Activated naive CD4-positive, alpha-beta T cell (primary cell): ENCODE measurements at places on chromosomes 7 and 10.

DNA sequence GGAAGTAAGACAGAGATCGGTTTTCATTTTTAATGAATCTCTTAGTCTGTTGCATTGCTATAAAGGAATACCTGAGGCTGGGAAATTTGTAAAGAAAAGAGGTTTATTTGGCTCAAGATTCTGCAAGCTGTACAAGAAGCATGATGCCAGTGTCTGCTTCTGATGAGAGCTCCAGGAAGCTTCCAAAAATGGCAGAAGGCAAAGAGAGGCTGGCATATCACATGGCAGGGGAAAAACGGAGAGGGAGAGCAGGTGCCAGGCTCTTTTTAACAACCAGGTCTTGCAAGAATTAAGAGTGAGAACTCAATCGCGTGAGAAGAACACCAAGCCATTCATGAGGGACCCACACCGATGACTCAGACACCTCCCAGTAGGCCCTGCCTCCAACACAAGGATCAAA lies 125.0 kb upstream of the THSD7A start:
- no peak for DNase-seq

GRCh38 chr10:9243941-9244411 lies 1189.5 kb downstream of the GATA3 start:
- no peak for DNase-seq

- no peak for DNase-seq
Observed at GRCh38 chr7:74360008-74360407, 70.8 kb downstream of the CLIP2 start.

- no peak for DNase-seq
Observed at GRCh38 chr10:13402021-13402420, 53.9 kb upstream of the SEPHS1 start.

DNA sequence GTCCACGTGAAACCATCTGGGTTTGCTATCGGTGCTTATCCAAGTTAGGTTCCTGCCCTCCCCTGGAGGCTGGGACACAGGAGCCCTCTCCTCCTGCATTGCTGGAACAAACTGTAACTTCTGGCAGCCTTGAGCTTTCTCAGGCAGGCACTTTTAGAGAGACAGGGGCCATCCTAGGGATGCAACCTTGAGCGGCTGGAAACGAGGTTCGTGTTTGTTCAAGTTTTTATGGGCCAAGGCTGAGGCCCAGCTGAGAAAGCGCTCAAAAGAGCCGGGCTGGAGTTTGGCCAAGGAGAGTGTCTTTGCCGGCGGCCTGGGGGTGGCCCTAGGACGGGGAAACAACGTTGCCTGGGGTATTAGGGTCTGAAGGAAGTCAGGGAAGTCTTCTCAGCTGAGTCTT lies 5.5 kb upstream of the MMD2 start:
- DNase-seq = no peak

GRCh38 chr7:33334349-33334748 lies 205.0 kb downstream of the BBS9 start:
- no peak for DNase-seq

DNA sequence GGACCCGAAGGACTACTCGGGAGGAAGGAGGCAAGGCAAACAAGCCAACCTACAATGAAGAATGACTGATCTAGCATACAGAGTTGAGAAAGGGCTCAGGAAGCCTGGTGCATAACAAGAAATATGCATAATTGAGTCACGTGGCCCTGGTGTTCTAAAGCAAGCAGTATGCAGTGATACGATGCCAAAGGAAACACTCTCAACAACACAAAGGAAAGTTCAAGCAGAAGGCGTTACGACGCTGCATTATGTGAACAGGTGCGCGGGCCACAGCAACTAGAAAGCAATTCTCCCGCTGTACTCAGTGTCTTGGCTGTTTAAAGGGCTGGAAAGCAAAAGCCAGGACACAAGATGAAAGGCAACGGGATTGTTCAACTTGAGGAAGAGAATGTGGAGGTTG lies 100.8 kb downstream of the PRTFDC1 start:
- no peak for DNase-seq

DNA sequence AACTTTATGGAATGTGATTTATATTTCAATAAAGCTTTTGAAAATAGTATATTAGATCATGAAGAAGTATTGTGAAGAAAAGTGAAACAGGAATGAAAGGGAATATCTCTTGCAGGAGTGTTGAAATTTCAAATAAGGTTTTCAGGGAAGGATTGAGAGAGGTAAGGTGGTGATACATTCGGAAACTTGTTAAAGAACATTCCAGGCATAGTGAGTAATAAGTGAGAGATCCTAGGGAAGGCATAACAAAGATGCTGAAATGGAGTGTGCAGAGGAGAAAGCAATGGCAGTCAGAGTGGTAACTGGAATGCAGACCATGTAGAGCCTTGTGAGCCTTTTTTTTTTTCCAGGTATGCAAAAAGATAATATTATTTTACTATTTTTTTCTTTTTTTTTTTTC lies 4.1 kb downstream of the OR9A4 start:
- no peak for DNase-seq

- no peak for DNase-seq
Observed at GRCh38 chr7:100091411-100092181, 2.8 kb downstream of the COPS6 start.

GRCh38 chr7:23467291-23467805 lies 2.9 kb downstream of the IGF2BP3 start:
- no peak for DNase-seq

GRCh38 chr7:122802301-122802751 lies 83.9 kb downstream of the CADPS2 start:
- no peak for DNase-seq

DNA sequence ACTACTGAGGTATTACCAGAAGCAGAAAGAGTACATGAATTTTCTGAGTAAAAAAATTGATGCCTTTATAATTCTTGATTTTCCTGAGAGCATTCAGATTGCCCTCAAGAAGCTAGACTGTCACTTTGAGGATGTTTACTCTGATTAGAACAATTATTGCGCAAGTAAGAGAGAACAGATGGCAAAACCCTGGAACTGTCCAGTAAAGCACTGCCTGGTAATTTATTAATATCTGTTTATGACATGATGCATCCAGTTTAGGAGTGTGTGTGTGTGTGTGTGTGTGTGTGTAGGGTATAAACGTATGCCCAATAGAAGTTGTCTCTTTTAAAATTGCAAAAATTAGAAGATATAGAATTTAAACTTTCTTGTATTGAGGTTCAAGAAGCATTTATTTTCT lies 379.7 kb downstream of the PHTF2 start:
- no peak for DNase-seq
